ENCODE measurements at places on chromosomes 4 and X.
A peak's percentile ranks its signal among the peaks of the same experiment; 100 is the strongest.

GRCh38 chr4:100166297-100167039, 23.8 kb downstream of the DDIT4L start:
- DNase-seq = no peak

DNA sequence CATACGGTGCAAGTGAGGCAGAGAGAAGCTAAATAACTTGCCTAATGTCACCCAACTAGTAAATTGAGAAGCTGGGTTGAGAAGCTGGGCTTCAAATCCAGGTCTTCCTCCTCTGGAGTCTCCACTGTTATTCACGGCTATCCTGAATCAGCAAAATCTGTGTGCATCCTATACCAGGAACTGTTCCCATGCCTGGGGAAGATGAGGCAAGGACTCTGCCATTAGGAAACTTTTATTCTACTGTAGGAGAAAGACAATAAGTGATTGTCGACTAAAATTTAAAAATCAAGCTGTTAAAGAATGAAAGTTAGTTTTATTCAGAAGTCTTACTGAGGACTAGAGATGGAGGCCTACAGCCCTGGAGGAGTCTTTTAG, 872 bp upstream of the TEC start:
- DNase-seq = no peak

GRCh38 chr4:13176741-13177142, 307.4 kb downstream of the RAB28 start:
- no peak for DNase-seq

- DNase-seq = peak; percentile 38
Measured at GRCh38 chrX:64975491-64975890, 759 bp downstream of the ZC4H2 start.

DNA sequence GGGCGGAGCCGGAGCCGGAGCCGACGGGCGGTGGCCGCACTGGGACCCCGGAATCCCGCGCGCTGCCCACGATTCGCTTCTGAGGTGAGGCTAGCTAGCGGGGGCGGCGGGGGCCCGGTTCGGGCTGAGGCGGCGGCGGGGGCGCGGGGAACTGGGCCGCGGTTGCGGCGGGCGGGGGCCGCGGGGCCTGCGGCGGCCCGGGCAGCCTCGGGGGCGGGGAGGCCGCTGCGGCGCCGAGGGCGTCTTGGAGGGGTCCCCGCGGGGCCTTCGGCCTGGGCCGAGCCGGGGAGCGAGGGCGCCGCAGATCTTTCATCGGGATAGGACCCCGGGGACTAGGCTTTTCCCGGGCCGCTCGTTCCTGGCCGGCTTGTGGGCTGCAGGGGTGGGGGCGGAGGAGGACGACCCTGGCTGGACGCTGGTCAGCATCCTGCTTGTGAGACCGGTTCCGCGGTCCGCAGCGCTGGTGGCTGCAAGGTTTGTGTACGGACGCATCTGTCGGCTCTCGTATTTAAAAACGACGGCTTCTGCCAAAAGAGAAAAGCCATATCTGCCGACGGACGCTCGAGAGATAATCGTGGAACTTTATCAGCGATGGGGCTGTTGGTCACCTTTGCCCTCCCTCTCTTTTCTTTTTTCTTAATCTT, 419 bp downstream of the ADD1 start:
- peak; percentile 43 for DNase-seq

DNA sequence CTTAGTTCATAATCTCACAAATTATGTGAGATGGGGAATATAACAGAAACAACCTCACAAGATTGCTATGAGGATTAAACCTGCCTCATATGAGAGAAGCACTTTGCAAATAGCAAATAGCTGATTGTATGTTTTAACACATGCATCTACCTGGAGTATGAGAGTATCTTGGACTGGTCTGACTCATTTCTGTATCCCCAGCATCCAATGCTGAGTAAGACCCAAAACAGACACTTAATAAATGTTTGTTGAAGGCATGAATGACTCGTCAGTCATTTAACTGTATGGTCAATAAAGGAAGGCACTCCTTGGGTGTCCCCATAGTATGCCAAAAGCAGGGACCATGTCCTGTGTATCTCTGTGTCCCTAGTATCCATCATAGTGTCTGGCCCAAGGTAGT, 350.9 kb upstream of the F9 start:
- no peak for DNase-seq

DNA sequence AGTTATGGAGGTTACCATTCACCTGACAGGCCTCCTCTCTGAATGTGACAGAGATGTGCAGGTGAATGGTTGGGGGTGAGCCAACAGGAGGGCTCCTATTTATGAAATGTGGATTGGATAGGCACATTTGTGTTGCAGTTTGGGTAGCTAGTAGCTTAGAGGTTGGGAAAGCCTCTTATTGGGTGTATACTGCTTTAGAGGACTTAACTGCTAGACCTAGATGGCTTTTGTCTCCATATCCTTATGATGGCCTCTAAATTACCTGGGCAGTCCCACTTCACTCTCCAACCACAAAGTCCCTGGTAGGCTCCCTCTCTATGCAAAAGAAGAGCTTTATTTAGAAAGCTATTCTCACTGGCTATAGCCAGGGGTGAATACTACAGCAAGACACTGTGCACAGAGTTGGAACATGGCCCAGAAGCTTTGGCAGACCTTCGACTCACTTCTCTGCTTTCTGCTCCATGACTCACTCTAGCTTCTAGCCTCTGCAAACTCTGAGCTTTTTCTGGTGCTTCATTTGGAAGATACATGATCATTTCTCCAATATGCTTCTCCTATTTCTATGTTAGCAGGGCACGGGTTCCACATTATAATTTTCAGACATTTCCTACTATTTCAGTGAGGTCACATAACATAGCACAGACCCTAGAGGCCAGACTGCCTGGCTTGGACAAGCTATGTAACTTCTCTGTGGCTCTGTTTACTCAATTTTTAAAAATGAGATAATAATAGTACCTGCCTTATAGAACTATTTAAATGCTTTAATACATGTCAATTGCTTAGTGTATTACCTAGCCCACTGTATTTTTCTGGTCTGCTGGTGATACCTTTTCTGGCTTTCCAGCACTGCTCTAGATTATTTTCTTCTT, 6.0 kb upstream of the VGLL1 start:
- DNase-seq = no peak

- DNase-seq = no peak
Measured at GRCh38 chrX:136906921-136907510, 26.5 kb upstream of the RBMX start.

- DNase-seq = no peak
Measured at GRCh38 chr4:149932188-149932587, 116.5 kb upstream of the IQCM start.

DNA sequence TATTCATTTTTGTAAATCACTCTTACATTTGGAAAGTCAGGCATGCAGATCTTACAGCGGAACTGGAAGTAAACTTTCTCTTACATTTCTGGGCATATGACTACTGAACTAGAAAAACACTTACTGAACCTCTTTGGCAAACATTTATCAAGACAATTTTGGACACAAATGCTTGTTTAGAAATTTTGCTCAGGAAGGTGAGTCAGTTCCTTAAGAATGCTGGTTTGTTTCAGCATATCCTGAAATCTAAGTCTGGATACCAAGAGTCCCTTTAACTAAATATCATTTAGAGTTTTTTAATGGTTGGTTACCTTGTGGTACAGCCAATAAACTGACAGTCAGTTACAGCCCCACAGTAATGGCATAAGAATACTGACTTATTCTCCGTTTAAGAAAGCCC, 15.0 kb downstream of the SHISA3 start:
- DNase-seq = no peak
